Stomach (tissue), 19 donors: ENCODE measurements at places on chromosomes 1 and 21.

DNA sequence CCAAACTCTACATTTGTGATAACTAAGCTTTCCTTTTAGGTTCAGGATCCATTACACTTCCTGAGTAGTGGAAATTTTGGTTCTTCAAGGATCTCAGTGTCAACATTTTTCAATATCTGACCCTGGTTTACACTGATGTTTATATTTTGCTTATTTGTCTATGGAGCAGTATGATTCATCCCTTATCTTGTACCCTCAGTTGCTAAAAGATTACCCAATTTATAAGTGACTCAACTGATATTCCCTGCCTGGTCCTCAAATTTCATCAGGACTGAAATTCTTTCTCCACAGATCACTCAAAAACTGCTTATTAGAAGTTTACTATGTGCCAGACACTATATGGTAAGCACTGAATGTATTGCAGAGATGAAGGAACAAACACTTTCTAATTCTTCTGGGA is 139.1 kb upstream of the CHRM3 start:
- no peaks in the 10 kb centered on the region for H3K36me3 ChIP-seq
- no peak for DNase-seq
- no peak overlapping the region for H3K4me3 ChIP-seq
- H3K4me1 ChIP-seq, result no peaks in the 10 kb centered on the region

DNA sequence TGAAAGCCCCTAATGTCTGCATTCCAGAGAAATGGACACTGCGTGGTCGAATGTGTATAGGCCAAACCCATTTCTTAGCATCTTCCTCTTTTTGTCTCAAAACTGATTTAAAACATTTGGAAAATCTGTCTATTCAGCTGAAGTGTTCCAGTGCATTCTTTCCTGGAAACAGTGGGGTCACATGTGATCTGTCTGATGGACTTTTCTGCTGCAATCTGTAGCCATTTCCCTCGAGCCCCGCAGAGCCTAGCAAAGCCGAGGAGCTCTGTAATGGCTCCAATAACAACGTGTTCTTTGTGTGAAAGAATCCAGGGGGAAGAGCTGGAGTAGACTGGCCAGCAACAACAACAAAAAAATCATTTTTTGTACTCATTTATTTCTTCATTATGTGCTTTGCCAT is 329.3 kb downstream of the BARHL2 start:
- no peaks in the 10 kb centered on the region for H3K36me3 ChIP-seq
- H3K27ac ChIP-seq, result no peak overlapping the region
- H3K4me1 ChIP-seq, result no peaks in the 10 kb centered on the region
- no peaks in the 10 kb centered on the region for H3K27me3 ChIP-seq
- H3K4me3 ChIP-seq, result no peak overlapping the region

GRCh38 chr21:37219761-37220432 is 47.2 kb downstream of the VPS26C start:
- H3K27me3 ChIP-seq, result no peaks in the 10 kb centered on the region
- no peaks in the 10 kb centered on the region for H3K4me1 ChIP-seq
- H3K27ac ChIP-seq, result peak overlapping the region; percentile 85
- peaks cover 16% of the 10 kb centered on the region for H3K36me3 ChIP-seq
- H3K4me3 ChIP-seq, result peak overlapping the region; percentile 63
- no peak for DNase-seq

GRCh38 chr1:29408831-29409605 is 172.7 kb downstream of the PTPRU start:
- no peak overlapping the region for H3K27ac ChIP-seq
- H3K27me3 ChIP-seq, result peaks cover 5% of the 10 kb centered on the region
- no peaks in the 10 kb centered on the region for H3K4me1 ChIP-seq
- no peak for DNase-seq

GRCh38 chr1:88519156-88519555 is 164.9 kb upstream of the PKN2 start:
- no peaks in the 10 kb centered on the region for H3K36me3 ChIP-seq
- DNase-seq, result peak; percentile 41
- H3K4me3 ChIP-seq, result no peak overlapping the region
- no peak overlapping the region for H3K27ac ChIP-seq

DNA sequence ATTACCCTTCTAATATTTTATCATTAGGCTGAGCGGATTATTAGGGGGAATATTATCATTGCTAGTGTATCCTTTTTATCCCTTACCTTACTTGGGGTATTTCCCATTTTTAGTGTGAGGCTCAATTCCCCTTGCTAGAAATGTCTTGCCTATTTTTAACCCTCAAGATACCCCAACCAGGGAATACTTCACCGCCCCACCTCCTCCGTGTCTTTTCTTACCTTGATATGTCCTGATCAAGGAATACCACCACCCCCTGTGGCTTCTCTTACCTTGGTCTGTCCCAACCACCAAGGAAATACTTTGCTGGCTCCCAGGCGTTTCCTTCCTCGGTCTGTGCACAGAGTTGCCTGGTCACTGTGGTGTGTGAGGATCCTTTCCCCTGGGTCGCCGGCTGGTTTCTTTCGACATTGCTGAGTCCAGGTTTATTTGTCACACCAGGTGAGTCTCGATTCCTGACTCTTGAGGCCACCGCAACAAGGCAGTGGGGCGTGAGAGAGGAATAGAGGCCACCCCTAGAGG is 57.8 kb downstream of the SERINC2 start:
- DNase-seq, result no peak
- H3K4me3 ChIP-seq, result no peak overlapping the region
- no peaks in the 10 kb centered on the region for H3K36me3 ChIP-seq
- H3K4me1 ChIP-seq, result no peaks in the 10 kb centered on the region

DNA sequence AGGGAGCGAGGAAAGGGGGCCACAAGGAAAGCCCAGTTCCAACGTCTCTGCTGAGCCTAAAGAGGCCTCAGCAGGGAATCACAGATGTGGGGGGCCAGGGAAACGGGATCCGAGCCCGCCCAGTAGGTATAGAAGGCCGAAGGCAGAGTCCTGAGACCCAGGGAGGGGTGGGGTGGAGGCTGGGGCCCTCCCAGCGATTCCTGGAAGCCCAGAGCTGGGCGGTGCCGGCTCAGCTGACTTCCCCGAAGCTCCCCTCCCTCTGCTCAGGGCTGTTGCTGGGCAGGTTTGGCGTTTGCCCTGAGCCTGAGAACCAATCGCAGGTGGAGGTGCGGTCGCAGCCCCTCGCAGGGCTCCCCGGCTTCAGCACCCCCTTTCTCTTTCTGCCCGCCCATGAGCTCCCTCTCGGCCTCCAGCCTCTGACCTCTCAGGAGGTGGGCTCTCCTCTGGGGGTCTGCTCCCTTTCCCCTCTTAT is 12.8 kb downstream of the ADAMTSL4 start:
- H3K27ac ChIP-seq, result peak overlapping the region; percentile 97
- peaks cover 19% of the 10 kb centered on the region for H3K36me3 ChIP-seq
